ENCODE measurements at places on chromosomes 4 and X.
A peak's percentile ranks its signal among the peaks of the same experiment; 100 is the strongest.

DNA sequence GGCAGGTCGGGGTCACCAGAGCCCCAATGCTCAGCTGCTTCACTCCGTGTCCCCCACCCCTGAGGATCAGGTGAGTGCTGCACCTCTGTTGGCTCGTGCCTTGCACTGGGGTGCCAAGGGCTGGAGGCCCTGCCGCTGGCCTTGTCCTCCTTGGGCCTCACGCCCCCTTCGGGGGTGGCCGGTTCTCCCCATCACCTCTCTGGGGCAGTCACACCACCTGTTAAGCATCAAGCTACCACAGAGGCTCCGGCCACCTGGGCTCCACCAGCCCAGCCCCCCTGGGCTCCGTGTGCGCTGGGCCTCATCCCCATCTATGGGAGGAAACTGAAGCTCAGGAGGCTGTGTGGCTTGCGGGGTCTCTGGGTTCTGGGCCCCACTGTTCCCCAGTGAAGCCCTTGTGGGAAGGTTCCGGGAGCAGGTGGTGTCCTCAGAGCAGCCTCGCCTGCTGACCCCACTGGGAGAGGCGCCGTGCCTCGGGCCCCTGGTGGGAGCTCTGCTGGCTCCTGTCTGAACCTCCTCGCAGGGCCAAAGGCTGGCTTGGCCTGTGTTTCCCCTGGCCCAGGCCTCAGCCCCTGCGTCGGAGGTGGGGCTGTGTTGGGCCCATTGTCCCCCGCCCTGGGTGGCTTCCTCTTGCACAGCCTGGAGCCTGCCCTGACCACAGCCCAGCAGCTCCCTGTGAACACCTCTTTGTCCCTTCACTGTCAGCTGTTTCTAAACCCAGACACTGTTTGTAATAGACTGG is 30.8 kb downstream of the DOK7 start:
- DNase-seq = no peak

DNA sequence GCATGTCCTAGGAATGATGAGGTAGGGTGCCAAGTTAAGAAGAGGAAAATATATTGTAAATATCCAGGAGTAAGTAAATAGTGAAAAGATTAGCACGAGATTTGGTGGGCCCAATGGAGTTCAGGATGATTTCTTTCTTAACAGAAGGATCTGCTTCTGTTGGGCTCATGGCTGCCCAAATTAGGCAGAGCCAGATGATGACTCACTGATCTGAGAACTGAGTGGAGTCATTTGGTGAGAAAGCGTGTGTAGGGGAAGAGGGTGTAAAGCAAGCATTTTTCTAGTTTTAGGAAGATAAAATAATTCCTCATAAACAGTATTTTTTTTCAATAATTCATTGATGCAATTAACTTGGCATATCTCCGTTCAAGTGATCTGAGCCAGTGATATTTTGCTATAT is 1.6 kb downstream of the TBX22 start:
- no peak for DNase-seq

- no peak for DNase-seq
These were observed 42.8 kb upstream of the FBXW7 start for GRCh38 chr4:152578670-152579069.

DNA sequence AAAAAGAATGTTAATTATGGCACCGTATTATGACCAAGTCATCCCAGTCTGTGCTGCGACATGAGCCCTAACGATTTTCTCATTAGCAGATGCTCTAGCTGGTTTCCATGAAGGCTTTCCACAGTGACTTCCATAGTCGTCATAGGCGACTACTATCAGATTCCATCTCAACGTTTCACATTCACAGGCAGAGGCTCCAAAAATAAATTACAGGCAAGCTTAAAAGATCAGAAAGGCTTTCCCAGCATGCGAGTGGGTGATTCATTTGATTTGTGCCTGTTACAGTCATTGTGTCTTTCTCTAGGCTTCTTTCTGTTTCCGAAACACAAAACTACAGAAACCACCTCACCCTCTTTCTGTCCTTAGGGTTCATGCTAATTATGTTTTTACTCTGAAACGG is 43.2 kb downstream of the PALLD start:
- DNase-seq = no peak

DNA sequence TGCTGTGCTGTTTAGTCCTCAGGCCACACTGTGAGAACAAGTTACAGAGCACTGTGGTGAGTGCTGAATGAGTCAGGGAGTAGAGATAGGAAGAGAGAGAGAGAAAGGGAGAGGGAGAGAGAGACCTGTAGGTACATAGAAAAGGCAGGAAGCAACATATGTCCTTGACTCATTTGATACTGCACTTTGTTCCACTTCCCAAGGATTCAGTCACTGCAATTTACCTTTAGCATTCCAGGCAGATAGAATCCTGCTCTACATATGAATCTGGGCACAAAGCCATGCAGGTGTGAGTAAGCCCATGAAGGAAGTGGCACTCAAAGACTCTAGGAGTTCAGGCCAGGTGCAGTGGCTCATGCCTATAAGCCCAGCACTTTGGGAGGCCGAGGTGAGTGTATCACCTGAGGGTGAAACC is 1.0 kb upstream of the DAPP1 start:
- DNase-seq = no peak

GRCh38 chrX:123731987-123732669 is 724 bp downstream of the THOC2 start:
- peak; percentile 35 for DNase-seq

- no peak for DNase-seq
These were observed 36.7 kb downstream of the LARP7 start for GRCh38 chr4:112673686-112674085.

GRCh38 chr4:69038582-69038981 is 57.7 kb upstream of the UGT2B7 start:
- DNase-seq = no peak

DNA sequence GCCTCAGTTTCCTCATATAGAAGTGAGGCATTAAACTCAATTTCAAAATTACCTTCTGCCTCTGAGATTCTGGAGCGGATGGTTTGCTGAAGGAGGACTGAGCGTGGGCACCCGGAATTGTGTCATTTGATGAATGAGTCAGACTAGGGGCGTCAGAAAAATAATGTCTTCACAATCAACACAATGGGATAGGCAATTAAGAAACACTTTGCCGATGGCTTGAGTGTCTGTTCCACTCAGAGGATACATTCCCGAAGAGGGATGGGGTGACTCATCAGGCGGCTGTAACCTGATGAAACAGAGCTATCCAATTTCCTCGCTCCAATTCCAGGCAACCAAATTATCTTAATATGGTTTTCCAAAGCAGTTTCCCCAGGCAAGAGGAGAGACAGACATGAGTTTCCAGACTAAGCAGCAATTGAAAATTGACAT is 1.2 kb upstream of the CHRNA9 start:
- no peak for DNase-seq

GRCh38 chr4:17157304-17157703 is 258.9 kb upstream of the LDB2 start:
- no peak for DNase-seq

GRCh38 chr4:94523617-94524016 is 71.9 kb downstream of the PDLIM5 start:
- no peak for DNase-seq

DNA sequence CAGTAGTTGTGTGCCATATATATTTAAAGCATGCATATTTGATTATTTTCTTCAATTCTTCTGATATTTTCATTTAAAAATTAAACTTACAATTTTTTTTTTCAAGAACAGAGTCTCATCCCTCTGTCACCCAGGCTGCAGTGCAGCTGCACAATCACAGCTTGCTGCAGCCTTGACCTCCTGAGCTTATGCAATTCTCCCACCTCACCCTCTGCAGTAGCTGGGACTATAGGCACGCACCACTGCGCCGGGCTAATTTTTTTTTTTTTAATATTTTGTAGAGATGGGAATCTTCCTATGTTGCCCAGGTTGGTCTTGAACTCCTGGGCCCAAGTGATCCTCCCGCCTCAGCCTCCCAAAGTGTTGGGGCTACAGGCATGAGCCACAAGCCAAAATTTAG is 5.8 kb upstream of the DCLK2 start:
- no peak for DNase-seq

GRCh38 chr4:98967786-98968329 is 27.7 kb upstream of the METAP1 start:
- DNase-seq = no peak

- no peak for DNase-seq
These were observed 86.0 kb downstream of the HTT start for GRCh38 chr4:3160438-3160837.

- DNase-seq = no peak
These were observed 176.0 kb downstream of the APBB2 start for GRCh38 chr4:41038304-41038703.

- no peak for DNase-seq
These were observed 86.0 kb downstream of the EVC start for GRCh38 chr4:5796976-5797375.

DNA sequence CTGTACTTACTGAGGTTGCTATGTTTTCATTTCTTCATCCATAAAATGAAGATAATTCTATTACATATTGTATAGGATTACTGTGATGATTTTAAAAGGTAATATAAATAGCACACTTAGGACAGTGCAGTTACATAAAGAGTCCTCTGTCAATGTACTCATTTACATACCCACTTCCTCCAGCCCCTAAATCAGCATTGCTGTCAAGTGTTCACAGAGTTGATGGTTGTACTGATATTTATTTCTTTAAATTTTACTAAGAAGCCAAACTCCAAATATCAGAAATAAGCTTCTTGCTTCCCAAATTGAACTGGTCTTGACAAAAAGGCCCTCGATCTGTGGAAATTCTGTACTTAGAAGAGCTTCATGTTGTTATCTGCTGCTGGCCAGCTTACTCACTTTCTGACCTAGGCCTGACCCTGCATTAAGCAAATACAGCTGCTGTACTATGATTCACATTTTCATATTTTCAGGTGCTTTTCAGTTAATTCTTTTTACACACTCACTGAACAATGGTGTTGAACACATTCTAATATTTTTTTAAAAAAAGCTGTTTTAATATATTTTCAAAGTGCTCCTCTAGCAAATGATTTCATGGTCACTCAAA is 259.6 kb downstream of the UNC5C start:
- DNase-seq = no peak

DNA sequence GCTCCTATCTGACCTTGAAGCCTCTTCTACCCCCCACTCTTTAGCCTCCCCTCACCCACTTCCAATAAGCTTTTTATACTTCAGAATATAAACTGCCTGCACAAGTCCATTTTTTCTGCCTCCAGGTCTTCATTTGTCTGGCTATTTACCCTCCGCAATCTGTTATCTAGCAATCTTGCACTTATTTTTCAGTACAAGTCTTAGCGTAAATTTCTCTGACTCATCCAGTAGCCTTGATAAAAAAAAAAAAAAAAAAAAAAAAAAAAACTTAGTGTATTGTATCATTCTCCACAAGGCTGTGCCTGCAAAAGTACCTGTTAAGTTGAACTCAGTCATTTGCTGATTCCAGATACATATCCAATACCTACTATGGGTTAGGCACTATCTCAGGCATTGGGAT is 219.5 kb upstream of the DKK2 start:
- no peak for DNase-seq

- DNase-seq = no peak
These were observed 36.4 kb upstream of the FREM3 start for GRCh38 chr4:143736861-143737260.

GRCh38 chr4:8568068-8568668 is 12.0 kb upstream of the GPR78 start:
- DNase-seq = no peak

- no peak for DNase-seq
These were observed 2.5 kb downstream of the BMP3 start for GRCh38 chr4:81032771-81033684.

- DNase-seq = no peak
These were observed 26.2 kb upstream of the RHOH start for GRCh38 chr4:40170588-40170987.

- DNase-seq = no peak
These were observed 411.2 kb downstream of the TLL1 start for GRCh38 chr4:166284221-166284620.

- no peak for DNase-seq
These were observed 503.0 kb upstream of the DIAPH2 start for GRCh38 chrX:96181605-96182004.

DNA sequence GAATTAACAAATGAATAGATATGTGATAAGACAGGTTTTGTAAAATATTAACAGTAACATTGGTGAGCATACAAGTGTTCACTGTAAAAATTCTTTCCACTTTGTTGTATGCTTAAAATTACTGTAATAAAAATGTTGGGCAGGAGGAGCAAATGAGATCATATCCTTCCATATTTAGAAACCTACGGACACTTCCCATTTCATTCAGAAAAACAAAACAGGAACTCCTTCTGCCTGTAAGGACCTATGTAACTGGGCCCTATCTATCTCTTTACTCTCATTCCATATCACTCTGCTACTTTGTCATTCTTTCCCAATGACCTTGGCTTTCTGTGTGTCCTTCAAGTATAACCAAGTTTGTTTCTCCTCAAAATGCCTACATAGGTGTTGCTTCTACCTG is 53.7 kb upstream of the SLC39A8 start:
- DNase-seq = no peak

DNA sequence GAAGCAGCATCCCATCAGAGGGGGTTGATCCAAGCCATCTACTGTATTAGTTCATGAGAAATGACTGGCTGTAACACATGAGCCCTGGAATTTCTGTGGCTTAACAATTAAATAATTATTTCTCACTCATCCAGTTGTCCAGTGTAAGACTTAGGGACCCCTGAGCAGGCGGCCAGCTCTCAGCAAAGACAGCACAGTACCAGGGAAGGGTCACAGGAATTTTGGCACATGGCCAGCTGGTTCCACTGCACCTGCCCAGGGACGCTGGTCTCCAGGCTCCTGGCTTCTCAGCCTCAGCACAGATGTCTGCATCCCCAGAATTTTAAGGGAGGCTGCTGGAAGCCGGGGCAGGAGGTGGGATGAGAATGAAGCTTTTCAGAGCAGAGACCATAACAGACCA is 93.7 kb upstream of the DHRSX start:
- no peak for DNase-seq

DNA sequence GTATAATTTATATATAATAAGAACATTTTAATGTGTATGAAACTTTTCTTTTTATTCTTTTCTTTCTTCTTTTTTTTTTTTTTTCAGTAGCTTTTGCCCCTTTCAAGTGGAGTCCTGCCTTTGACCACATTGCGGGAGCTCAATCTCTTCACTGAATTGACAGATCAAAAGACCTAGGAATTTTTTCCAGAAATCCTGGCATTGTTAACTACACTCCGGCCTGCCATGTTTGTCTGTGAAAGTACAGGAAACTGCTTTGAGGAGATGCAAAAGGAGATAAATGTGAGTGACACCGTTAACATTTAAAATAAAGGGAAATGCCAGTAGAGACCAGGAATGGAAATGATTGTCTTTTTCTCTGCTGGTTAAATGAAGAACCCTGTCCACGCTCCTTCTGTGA is 159.3 kb upstream of the VCX3A start:
- DNase-seq = no peak

Measured in GM06990 (cell line).